ENCODE measurements at places on chromosomes 7 and 10.

GRCh38 chr7:131568970-131569369 lies 12.5 kb upstream of the PODXL start:
- DNase-seq: no peak

- DNase-seq: peak; percentile 51
Measured at GRCh38 chr10:97676770-97677581, 10.1 kb downstream of the AVPI1 start.

DNA sequence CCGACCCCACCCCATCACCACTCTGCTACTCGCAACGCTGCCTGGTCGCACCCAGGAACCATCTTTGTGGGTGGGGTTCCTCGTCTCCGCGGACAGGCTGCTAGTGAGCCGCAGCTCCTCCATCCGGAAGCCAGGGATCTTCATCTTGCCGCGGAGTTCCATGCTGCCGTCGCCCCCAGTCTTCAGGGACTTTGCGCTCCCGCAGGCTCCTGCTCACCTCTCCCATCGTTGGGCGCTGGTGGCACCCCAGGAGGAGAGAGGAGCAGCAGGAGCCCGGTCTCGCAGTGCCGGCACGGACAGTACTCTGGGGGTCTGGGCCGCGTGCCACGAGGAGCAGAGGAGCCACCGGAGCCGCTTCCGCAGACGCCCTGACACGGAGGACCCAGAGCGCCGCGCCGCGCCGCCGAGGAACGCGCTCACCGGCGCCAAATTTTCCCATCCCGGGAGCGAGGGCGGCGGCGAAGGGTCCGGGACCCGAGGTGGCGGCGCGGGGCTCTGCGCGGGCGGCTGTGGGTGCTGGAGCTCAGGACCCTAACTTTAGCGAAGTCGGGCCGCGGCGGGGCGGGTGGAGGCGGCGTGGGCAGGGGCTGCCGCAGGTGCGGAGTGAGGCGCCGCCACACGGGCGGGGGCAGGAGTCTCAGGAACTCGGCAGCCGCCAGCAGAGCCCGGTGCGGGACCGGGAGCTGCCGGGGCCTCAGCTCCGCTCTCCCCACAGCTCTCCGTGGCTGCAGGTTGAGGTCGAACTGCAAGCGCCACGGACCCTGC lies 750.1 kb upstream of the SORCS1 start:
- peak; percentile 25 for DNase-seq

- DNase-seq: peak; percentile 87
Measured at GRCh38 chr10:74502963-74503608, 323.3 kb upstream of the KAT6B start.

GRCh38 chr10:36450380-36450779 lies 675.0 kb upstream of the ANKRD30A start:
- DNase-seq: peak; percentile 53

DNA sequence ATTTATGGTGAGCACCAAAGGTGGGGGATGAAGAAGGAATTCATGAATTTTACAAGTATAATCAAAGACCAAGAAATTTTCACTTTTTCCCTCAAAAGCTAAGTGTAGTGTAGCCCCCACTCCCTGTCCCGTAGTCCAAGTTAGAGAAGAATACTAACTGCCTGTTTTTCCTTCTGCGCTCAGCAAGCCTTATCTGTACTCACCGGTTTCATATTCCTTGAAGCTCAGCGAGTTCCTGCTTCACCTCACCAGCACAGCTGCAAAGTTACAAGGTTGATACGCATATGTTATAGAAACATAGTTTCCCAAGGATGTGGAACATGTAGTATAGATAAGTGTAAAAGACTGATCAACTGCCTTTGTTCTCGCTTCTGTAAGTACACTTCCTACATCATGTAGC lies 16.0 kb upstream of the ZNF33B start:
- no peak for DNase-seq

DNA sequence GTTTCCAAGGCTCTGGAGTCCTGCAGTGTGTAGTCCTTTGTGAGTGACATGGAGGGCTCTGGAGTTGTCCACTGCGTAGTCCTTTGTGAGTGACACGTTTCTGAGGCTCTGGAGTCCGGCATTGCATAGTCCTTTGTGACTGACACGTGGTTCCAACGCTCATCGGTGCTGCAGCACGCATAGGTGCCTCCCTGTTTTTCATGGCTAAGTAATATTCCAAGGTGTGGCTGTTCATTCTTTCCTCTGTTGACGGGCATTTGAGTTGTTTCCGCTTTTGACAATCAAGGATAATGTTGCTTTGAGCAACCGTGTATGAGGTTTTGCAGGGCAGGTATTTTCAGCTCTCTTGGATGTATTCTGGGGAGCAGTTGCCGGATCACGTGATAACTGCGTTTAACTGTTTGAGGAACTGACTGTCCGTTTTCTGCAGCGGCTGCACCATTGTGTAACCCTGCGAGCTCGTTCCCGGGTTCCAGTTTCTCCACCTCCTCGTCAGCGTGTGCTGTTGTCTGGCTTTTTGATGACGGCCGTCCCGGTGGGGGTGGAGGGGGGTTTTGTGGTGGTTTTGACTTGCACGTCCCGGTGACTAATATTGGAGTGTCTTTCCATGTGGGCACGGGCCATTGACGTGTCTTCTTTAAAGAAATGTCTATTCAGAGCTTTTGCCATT lies 21.1 kb downstream of the FAM20C start:
- DNase-seq: no peak

DNA sequence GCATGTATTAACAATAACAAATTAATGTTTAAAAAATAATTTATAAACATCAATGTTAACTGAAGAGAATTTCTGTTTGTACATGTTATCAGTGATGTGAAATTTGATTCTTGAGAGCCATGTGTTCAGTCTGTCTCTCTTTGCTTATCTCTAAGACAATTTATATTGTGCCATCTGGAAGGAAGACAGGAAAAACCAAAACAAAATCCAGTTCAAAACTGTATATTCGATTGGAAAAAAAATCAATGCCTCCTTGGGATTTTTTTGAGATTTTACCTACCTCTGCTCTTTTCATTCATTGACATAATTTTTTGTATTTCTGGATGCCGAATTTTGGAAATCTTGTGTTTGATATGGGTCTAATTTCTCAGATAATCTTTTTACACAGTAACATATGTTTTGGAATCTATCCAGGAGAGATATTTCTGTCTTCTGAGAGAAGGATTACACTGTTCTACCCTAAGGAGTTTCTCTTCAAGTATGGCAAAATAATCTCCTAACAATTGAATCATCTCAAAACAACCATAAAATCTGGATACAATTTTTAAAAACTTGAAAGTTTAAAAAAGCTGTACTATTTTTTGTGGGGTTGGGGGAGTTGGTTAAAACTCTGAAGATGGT lies 311.9 kb upstream of the GNAI1 start:
- peak; percentile 2 for DNase-seq

DNA sequence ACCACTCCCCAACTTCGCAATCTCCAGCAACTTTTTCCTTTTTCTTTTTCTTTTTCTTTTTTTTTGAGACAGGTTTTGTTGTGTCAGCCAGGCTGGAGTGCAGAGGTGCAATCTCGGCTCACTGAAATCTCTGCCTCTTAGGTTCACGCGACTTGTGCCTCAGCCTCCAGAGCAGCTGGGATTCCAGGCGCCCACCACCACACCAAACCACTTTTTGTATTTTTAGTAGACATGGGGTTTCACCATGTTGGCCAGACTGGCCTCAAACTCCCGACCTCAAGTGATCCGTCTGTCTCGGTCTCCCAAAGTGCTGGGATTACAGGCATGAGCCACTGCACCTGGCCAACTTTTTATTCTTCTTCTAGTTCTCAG lies 55.0 kb downstream of the KIAA1549 start:
- DNase-seq: no peak

DNA sequence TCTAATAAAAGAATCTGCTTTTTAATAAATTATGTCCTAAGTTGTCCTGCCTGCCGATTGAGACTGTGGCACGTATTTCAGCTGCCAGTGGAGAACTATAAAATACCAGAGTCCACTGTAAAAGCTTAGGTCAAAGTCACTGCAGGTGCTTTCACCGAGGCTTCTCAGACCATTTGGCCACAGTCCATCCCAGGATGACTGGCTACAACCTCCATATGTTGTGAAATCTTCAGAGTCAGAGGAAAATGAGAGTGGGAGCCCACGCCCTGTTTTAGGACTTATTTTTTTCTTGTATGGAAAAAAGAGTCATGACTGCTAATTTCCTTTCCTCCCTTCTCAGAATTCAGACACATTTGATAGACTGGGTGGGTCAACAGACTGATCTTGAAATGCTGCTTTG lies 182.9 kb downstream of the ANK3 start:
- peak; percentile 10 for DNase-seq

GRCh38 chr10:22505911-22506685 lies 160.8 kb downstream of the SPAG6 start:
- DNase-seq: peak; percentile 9

DNA sequence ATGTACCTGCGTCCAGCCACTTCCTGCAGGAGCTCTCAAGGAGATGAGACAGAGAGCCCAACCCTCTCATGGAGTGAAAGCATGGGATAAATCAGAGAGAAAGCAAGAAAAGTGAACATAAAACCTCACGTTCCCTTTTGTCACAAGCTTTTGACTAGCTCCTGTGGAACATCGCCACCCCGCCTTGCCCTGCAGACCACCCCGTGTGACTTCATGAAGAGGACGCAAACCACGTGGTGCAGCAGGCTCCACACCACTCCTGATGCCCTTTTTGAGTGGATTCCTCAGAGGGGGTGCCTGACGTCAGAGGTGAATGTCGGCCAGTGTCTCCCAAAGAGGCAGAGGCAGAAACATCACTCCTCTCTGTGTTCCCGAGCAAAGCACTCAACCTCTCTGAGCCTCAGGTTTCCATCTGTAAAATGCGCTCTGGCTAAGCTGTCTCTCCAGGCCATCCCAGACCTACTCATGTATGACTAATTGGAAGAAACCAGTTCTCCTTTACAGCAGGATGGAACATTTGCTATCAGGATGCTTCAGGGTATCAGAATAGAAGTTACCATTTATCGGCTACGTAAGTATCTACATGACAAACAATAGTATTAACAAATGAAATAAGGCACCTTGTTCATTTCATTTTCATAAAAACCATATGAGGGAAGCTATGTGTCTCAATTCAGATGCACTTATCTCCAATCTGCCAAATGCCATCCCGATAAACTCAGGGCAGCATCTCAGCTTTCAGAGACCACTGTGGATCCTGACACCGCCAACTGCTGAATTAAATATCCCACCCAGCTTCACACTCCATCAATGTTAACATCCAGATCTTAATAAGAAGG lies 5.3 kb downstream of the ZNF488 start:
- no peak for DNase-seq

- DNase-seq: no peak
Measured at GRCh38 chr7:157389951-157390730, 53.3 kb downstream of the DNAJB6 start.

DNA sequence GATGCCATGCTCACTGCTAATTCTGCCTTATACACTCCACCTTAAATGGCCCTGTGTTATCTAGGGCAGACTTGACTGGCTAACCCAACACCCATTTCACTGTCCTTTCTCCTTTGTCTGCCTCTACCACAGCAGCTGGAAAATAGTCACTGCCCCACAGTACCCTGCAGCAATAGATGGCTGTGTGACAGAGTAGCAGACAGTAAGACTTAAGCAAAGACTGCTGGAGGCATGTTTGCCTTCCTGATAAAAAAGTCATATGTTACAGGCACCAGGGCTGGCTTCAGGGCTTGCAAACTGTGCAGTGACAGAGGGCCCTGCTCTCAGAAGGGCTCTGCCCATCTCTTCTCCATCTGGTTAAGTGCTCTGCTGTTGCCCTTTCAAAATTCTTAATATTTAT lies 332.6 kb upstream of the GHITM start:
- no peak for DNase-seq

GRCh38 chr7:139023076-139023475 lies 12.8 kb downstream of the ZC3HAV1L start:
- DNase-seq: no peak

GRCh38 chr10:89037096-89037495 lies 46.5 kb downstream of the FAS start:
- DNase-seq: no peak

- no peak for DNase-seq
Measured at GRCh38 chr7:51139796-51140195, 176.8 kb downstream of the COBL start.

DNA sequence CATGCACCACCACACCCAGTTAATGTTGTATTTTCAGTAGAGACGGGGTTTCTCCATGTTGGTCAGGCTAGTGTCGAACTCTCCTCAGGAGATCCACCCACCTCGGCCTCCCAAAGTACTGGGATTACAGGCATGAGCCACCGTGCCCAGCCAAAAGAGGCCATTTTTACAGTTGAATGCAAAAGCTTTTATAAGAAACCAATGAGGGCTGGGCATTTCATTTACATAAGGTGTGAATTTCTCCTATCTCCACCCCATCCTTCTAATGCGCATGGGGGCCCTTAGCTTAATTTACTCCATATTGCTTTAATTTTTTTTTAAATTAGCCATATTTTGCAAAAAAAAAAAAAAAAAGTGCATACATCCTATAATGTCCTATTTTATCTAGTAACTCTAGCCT lies 25.1 kb upstream of the EIF4H start:
- no peak for DNase-seq

- no peak for DNase-seq
Measured at GRCh38 chr7:157916946-157917640, 580.3 kb downstream of the DNAJB6 start.

DNA sequence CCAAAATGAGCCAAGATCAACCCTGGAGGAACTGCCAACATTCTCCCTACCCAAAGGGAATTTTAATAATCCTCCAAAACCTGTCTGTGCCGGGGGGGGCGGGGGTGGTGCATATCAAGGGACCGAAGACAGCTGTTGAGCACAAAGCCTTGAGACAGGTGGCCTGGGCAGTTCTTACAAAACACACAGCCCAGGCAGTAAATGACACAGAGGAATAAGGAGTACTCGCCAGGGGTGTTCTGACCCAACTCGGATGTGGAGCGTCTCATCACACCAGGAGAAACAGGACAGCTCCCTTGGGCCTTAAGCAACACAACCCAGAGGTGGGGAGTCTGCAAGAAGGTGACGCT lies 35.6 kb downstream of the PLAC9 start:
- DNase-seq: no peak

- DNase-seq: peak; percentile 57
Measured at GRCh38 chr7:139776486-139777132, 1.2 kb downstream of the HIPK2 start.

DNA sequence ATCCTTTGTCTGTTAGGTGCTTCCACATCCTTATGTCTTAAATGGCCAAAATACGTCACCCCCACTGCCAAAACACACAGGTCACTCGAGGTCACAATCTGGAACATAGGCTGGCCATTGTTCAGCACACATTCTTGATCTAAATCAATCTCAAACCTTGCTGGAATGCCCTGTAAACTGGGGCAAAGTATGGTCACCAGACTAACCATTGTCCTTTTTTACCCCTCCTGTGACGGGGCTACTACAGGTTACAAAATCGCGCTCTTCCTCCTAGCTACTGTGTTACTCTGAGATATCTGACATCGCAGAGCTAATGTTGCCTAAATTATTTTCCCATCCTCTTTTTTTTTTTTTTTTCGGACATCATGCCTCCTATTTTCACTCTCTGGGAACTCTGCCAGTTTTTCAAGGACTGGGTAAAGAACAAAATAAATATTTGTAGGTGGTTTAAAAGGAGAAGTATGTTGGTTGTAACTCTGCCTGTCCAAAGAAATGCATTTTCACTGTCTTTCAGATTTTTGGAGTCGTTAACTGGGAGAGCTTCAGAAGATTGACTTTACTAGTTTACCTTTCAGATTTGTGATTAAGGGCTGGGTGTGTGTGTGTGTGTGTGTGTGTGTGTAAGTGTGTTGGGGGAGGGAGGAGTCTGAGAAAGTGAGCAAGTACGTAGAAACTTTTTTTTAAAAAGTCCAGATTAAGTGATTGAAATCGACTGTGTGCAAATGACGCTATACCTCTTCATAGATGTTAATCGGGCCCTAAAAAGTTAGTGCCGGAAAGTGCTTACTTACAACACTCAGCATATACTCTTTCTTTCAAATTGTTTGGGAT lies 942 bp upstream of the KIAA1217 start:
- peak; percentile 34 for DNase-seq

Data from fibroblast of skin of right quadriceps (primary cell).